ENCODE measurements at places on chromosomes 4 and X.

DNA sequence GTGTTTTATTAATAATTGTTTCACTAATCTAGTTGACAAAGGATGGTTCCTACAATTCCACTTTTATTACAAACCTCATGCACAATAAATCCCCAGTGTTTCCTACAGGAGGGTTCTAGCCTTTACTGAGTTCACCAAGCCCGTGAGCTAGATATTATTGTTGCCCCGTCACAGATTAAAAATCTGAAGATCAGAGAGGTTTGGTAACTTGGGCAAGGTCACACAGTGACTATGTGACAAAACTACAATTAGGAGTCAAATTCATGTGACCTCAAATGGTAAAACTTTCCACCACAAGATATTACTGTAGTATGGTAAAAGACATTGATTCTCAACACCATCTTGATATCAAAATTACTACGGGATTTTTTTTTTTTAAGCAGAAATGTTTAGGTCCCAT is 124.6 kb downstream of the BTC start:
- H3K36me3 ChIP-seq: no peaks in the 10 kb centered on the region
- H3K4me3 ChIP-seq: no peak overlapping the region
- peaks cover 6% of the 10 kb centered on the region for H3K27me3 ChIP-seq
- no peaks in the 10 kb centered on the region for H3K4me1 ChIP-seq
- no peak for DNase-seq

DNA sequence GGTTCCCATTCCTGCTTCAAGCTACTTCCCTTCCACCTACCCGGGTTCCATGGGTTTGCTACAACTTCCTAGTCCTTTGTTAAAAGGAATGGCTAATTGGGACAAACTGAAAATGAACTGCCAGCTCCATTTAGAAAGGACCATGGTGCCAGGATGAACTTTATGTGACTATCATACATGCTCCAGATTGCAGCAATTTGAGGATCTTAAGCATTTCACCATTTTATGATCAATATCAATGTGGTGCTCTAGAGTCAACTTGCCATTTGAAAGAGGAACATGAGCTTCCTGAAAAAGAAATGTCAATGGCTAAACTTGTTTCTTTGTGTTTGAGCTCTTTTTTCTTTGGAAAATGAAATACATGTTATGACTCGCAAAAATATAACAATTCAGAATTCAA is 92.7 kb upstream of the IL15 start:
- no peaks in the 10 kb centered on the region for H3K36me3 ChIP-seq
- no peaks in the 10 kb centered on the region for H3K4me1 ChIP-seq
- DNase-seq: no peak
- H3K27me3 ChIP-seq: no peaks in the 10 kb centered on the region
- no peak overlapping the region for H3K4me3 ChIP-seq

DNA sequence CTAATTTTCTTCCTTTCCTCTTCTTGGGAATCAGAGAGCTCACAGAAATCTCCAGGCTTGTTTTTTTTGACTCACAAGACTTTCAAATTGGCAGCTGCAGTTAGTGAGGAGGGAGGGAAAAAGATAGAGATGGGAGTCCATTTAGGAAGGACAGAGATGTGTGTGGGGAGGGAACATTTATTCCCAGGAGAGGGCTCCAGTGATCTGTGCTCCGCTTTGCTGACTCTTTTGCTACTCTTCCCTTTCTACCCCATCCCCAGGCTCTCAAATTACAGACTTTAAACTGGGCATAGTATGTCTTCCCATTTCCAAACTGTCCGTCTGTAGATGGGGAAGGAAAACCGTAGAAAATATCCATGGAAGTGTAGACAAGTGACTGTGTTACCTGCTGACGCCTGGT is 39.1 kb upstream of the UCP1 start:
- H3K27ac ChIP-seq: no peak overlapping the region
- H3K27me3 ChIP-seq: peaks cover 26% of the 10 kb centered on the region
- no peaks in the 10 kb centered on the region for H3K4me1 ChIP-seq

GRCh38 chrX:100316987-100317386 is 93.1 kb downstream of the PCDH19 start:
- no peaks in the 10 kb centered on the region for H3K27me3 ChIP-seq
- no peak for DNase-seq
- no peaks in the 10 kb centered on the region for H3K4me1 ChIP-seq
- no peaks in the 10 kb centered on the region for H3K36me3 ChIP-seq
- H3K4me3 ChIP-seq: no peak overlapping the region

- no peak overlapping the region for H3K4me3 ChIP-seq
- no peak overlapping the region for H3K27ac ChIP-seq
- H3K36me3 ChIP-seq: no peaks in the 10 kb centered on the region
- no peaks in the 10 kb centered on the region for H3K4me1 ChIP-seq
- DNase-seq: no peak
- peaks cover 14% of the 10 kb centered on the region for H3K27me3 ChIP-seq
Measured at GRCh38 chrX:38225093-38225492, 4.4 kb upstream of the SRPX start.

- no peak overlapping the region for H3K27ac ChIP-seq
- no peak overlapping the region for H3K4me3 ChIP-seq
- DNase-seq: no peak
Measured at GRCh38 chr4:97394653-97395052, 748.6 kb downstream of the STPG2 start.

DNA sequence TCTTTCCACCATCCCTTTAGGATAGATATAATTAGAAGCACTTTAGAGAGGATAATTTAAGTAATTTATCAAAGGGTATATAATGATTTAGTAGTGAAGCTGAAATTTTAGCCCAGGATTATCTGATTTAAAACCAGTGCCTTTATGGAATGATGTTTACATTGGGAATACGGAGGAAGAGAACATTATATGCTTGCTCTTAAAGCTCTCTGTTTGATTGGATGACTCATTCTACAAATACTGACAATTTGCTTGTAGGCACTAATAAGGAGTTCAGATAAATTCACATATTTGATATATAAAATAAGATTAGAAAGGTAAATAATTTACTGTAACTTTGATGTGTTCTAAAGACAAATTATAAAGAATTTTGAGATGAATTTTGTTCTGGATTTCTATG is 84.7 kb downstream of the SH3BGRL start:
- no peaks in the 10 kb centered on the region for H3K4me1 ChIP-seq
- H3K27ac ChIP-seq: no peak overlapping the region
- DNase-seq: no peak
- no peak overlapping the region for H3K4me3 ChIP-seq
- H3K36me3 ChIP-seq: no peaks in the 10 kb centered on the region

DNA sequence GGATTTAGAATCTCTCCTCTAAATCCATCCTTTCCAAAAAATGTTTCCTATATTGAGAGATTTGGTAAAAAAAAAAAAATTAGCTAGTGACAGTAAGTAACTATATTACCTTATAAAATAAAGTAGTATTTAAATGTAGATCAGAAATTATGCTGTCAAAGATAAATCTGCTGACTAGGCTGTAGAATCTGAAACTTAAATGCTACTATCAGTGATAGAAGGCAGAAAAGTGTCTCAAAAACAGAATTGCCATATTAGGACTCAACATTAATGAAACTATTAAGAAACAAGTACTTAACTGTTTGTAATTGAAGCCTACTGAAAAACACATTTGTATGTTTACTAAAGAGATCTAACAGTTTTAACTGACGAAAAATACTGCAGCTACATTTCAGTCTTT is 8.3 kb downstream of the TAF9B start:
- no peaks in the 10 kb centered on the region for H3K4me1 ChIP-seq
- H3K4me3 ChIP-seq: no peak overlapping the region
- H3K27me3 ChIP-seq: no peaks in the 10 kb centered on the region
- H3K27ac ChIP-seq: no peak overlapping the region

DNA sequence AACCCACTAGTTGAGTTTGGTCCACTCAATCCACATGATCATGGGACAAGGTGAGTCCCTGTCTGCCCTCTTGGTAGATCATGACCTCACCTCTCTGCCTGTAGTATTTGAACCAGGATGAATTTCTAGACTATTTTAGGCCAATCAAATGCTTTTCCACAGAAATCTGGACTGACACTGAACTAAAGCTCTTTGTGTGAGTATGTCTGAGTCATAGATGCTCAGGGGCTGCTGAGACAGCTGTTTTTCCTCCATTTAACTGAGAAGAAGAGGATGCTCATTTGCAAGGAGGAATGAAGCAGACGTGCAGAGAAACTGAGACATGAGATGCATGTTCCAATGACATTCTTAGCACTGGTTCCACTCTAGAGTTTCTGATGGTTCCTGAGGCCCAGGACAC is 77.3 kb upstream of the TMEM47 start:
- H3K27ac ChIP-seq: no peak overlapping the region
- H3K4me1 ChIP-seq: no peaks in the 10 kb centered on the region
- H3K36me3 ChIP-seq: no peaks in the 10 kb centered on the region
- no peaks in the 10 kb centered on the region for H3K27me3 ChIP-seq
- no peak overlapping the region for H3K4me3 ChIP-seq

DNA sequence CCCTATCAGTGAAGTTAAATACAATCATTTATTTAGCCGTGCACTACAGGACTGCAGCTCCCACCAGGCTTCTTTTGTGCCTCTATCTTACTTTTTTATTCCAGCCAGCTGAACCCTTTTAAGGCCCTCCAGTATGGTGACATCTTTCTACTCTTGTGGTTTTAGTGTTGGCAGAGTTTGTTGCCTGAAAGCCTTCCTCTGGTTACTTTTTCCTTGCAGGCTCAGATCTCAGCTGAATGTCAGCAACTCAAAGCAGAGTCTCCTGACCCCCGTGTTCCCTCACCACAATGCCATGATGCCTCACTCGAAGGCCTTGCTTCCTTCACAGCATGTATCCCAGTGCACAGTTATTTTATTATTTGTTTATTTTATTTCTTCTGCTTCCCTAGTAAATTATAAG is 818.9 kb upstream of the LCORL start:
- no peak overlapping the region for H3K27ac ChIP-seq
- no peaks in the 10 kb centered on the region for H3K27me3 ChIP-seq
- H3K4me3 ChIP-seq: no peak overlapping the region
- H3K36me3 ChIP-seq: no peaks in the 10 kb centered on the region
- H3K4me1 ChIP-seq: no peaks in the 10 kb centered on the region

DNA sequence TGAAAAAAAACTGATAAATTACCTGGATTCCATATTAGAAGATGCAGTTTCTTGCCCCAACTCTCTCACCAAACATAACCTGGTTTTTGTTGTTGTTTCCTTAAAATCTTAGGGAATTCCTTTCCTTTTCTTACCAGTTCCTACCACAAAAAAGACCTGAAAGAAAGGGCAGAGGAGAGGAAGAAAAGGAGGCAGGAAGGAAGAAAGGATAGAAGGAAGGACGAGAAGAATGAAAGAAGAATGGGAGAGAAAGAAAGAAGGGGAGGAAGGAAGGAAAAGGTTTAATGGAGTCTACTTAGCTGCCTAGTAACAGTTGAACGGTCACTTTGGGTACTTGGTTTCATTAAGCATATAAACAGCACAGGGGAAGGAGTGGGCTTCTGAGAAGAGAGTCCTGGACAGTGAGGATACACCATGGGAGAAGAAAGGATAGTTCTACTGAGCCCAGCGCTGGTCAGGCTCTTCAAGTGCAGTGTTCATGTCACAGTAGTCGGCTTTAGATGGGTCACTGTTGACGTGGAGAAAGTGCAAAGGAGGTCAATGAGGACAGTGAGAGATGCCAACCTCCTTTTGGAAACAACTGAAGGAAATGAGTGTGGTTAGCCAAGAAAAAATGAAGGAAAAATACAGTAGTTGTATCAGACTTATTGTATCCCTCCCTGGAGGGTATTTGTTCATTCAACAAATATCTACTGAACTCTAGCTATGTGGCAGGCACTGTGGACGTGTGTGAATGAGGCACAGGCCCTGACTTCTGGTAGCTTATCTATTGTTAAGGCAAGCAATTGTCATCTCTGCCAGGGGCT is 1.1 kb upstream of the CHIC2 start:
- peak overlapping the region; percentile 92 for H3K4me3 ChIP-seq
- peaks cover 34% of the 10 kb centered on the region for H3K4me1 ChIP-seq
- H3K27me3 ChIP-seq: no peaks in the 10 kb centered on the region
- DNase-seq: no peak

DNA sequence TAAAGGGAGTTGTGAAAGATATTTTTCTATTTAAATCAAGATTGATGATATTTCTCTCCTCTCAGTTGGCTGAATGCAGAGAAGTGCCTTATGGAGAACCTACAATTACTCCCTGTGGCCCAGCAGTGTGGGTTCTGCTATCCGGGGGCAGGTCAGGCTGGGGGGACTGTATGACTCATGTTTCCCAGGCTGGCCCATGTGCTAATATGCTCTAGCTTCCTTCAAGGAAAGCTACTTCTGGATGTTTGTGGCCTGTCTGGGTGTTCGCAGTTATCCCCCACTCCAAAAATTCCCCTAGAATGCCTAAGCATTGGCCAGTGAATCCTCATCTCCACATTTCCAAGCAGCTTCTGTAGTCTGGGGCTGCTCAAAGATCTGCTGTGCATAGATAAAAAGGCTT is 58.9 kb upstream of the SPP1 start:
- no peak overlapping the region for H3K4me3 ChIP-seq
- peaks cover 7% of the 10 kb centered on the region for H3K27me3 ChIP-seq
- H3K36me3 ChIP-seq: no peaks in the 10 kb centered on the region

GRCh38 chr4:168163106-168163505 is 70.8 kb downstream of the ANXA10 start:
- H3K4me1 ChIP-seq: no peaks in the 10 kb centered on the region
- DNase-seq: no peak
- H3K36me3 ChIP-seq: no peaks in the 10 kb centered on the region
- no peak overlapping the region for H3K4me3 ChIP-seq

GRCh38 chr4:70591955-70592582 is at the start of gene AMBN:
Gene AMBN (plus strand): TSS chr4:70592256. CDS start chr4:70592359, 103 bp downstream.
- DNase-seq: no peak
- no peak within 1 kb of the TSS for H3K27ac ChIP-seq
- H3K4me1 ChIP-seq: no peaks in the 10 kb centered on the region
- H3K36me3 ChIP-seq: no peaks in the 10 kb centered on the region
- no peak within 1 kb of the TSS for H3K4me3 ChIP-seq

DNA sequence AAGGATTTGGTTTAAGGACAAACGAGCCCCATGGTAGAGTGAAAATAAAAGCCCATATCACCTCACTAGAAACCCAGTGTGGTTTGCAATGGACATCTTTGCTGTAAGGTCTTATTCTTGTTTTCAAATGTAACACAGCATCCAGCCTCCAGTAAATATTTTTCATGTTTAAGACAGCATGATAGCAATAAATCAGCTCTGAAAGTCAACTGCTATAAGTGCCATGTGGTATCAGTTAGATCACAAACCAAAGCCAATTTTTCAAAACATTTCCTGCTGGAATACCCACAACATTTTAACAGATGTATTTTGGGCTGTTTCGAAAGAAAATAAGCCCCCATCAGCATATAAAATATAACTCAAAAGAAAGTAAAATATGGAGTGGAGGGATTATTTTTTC is 24.0 kb upstream of the SCML1 start:
- no peak for DNase-seq
- no peaks in the 10 kb centered on the region for H3K27me3 ChIP-seq
- no peak overlapping the region for H3K4me3 ChIP-seq
- no peak overlapping the region for H3K27ac ChIP-seq
- H3K4me1 ChIP-seq: no peaks in the 10 kb centered on the region

GRCh38 chrX:22536746-22537304 is 264.1 kb downstream of the CBLL2 start:
- no peak overlapping the region for H3K4me3 ChIP-seq
- H3K27ac ChIP-seq: no peak overlapping the region
- no peaks in the 10 kb centered on the region for H3K27me3 ChIP-seq
- no peak for DNase-seq
- H3K4me1 ChIP-seq: no peaks in the 10 kb centered on the region
- H3K36me3 ChIP-seq: no peaks in the 10 kb centered on the region
